T follicular helper cell (primary cell): ENCODE measurements at places on chromosomes 6 and 20.

DNA sequence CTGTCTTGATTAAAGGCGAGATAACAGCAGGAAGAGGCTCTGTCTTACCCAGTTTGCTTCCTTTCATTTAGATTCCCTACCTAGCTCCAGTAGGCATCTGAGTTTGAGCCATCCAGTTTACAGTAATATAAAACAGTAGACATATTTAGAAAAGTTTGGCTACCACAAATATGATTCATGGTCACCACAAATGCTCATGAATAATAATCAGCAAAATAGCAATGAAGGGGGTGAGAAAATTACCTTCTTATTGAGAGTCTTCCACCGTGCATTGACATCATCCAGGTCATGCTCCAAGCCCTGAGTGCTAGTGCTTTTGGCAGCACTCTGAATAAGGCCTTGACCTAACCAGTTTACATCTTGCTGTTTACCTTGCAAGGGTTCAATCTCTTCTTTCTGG lies 106.2 kb downstream of the DST start:
- no peak for DNase-seq

GRCh38 chr6:169864148-169865020 lies 113.0 kb downstream of the ERMARD start:
- no peak for DNase-seq

DNA sequence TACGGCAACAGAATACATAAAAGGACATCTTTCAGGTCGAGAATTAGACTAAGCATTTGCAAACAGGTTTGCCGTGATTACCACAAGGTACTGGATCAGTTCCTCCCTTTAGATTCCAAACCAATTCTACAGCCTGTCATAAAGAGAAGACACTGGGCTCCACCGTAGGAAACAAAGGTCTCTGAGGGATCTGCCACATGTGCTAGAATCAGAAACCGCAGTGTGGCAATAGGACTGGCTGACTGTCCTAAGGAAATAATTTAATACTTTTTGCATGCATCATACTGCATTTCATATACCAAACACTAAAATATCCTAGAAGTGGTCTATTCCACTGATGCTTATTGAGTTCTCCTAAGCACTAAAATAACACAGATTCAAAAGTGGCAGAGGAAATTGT lies 59.2 kb downstream of the POPDC3 start:
- DNase-seq = no peak

- peak; percentile 1 for DNase-seq
Measured at GRCh38 chr6:142679907-142680700, 264.9 kb downstream of the HIVEP2 start.

DNA sequence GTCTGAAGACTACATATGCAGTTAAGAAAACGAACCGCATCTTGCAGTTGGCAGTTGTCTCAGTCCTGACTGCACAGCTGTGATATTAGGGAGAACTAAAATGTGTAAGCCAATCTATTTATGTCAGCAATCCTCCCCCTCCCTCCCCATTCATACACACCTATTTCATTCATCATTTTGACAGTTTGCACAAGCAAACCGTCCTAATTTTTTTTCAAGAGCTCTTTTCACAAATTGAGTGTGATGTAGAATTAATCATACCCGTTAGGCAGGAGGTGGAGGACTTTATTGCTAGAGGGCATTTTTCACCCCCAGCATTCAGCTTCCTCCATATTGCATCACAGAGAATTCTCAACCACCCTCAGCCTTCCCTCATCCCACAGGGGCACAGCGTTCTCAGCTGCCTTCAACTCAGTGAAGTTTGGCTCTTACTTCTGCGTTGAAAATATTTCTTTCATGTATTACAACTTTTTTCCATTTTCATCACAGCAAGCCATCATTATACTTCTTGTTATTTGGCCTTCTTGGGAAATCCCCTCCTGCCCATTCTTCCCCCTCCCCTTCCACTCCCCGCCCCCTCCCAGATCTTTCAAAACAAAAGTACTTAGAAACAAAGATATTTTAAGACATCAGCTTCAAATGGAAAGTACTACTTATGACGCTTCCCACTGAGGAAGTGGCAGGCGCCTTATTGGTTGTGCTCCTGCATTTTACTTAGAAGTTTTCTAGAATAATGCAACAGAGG lies 37.5 kb downstream of the NOX3 start:
- peak; percentile 56 for DNase-seq

DNA sequence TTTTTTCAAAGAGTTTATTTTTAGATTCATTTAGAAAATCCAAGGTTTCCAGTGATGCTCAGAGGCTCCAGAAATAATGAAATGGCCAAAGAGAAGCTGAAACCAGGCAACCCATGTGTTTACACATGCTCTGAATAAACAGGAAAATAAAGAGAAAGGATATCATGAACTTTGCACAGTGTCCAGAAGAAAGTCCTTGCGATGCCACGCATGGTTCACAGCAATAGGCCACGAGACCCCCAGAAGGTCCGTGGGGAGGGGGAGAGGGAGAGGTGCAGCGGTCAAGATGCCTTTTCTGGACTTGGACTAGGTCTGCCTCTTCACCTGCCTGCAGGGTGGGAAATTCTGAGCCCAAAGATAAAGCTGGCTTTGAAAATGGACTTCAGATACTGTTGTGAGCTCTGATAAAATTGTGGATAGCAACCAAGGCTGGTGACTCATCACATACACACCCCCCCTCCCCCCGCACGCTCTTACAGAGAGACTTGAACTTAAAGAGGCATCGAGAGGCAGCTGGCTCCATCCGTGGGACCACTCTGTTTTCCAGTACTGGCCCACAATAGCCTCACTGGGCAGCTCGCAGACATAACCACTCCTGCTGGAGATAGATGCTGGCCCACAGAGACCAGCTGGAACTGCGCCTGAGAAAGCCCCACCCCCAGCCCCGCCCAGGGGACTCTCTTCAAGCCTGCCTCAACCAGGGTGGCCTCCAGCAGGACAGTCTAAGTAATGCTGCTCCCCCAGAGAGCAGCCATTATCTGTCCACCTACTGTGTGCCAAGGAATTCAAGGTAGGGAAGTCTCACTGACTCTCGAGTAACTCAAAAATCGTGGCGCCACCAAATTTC lies 21.2 kb upstream of the NFATC2 start:
- DNase-seq = no peak

- no peak for DNase-seq
Measured at GRCh38 chr6:138289739-138290138, 71.4 kb upstream of the PBOV1 start.

- no peak for DNase-seq
Measured at GRCh38 chr6:25590986-25591385, 61.0 kb upstream of the SCGN start.

DNA sequence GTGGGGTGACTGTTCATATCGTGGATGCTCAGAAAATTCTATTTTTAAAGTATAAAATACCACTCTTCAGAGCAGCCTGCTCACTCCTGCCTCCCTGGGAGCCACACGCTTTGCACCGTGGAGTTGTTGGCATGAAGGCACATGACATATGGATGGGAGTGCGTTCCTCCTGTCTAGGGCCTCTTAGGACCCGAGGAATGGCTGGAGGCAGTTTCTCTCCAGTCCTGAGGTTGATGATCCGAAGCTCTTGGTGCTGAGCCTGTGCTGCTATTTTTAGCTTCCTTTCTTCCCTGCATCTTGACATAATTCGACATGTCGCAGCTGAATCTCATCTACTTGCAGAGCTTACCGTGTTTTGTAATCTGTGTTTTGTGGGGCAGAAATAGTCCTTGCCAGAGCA lies 73.9 kb downstream of the PHACTR3 start:
- DNase-seq = no peak

DNA sequence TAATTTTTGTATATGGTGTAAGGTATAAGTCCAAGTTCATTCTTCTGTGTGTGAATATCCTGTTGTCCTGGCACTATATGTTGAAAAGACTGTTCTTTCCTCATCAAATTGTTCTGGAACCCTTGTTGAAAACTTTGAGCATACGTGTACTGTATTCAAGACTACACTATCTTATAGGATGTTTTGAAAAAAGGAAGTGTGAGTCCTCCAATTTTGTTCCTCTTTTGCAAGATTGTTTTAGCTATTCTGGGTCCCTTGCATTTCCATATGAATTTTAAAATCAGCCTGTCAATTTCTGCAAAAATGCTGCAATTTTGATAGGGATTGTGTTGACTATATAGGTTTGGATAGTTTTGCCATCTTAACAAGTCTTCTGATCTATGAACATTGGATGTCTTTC lies 195.2 kb downstream of the BACH2 start:
- DNase-seq = no peak

DNA sequence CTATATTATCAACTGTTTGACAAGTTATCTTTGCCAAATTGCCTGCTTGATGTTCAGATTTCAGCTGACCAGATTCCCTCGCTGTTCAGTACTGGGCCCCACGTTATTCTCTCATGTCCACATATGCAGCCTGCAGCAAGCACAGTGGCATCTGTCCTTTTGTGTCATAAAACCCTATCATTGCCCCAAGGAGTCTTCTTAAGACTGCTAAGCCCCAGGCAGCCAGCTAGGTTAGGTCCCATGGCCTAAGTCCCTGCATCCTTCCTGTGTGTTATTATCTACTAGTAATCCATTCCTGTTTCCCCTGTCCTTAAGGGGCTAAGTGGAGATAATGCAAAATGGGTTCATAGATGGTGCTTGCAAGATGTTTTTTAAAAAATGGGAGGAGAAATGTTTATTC lies 7.2 kb downstream of the KDM1B start:
- DNase-seq = no peak

- no peak for DNase-seq
Measured at GRCh38 chr6:65436281-65436680, 270.7 kb downstream of the EYS start.

GRCh38 chr6:71512256-71512655 lies 223.6 kb downstream of the OGFRL1 start:
- DNase-seq = no peak
